ENCODE measurements at places on chromosomes 4 and X. TPM values are rescaled to one million over a fixed set of nuclear protein-coding genes. Genes with fewer than 3 reads are reported as not detected.

DNA sequence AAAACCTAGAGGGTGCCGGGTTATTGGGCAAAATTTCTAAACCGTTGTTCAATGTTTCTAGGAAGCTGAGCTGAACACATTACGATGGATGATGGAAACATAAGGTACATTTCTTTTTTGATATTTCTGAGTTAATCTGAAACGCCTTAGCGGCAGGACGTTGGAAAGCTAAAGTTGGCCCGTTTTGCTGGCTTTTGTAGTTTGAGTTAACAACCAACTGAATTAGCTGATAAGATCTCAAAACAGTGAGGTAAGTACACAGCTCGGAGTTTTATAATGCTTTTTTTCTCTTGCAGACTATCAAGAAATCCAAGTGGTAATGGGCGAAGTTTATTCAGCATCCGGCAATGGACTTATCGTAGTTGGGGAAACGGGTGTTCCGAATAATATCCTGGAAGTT, 73.5 kb downstream of the PRSS12 start:
- no peak for DNase-seq

DNA sequence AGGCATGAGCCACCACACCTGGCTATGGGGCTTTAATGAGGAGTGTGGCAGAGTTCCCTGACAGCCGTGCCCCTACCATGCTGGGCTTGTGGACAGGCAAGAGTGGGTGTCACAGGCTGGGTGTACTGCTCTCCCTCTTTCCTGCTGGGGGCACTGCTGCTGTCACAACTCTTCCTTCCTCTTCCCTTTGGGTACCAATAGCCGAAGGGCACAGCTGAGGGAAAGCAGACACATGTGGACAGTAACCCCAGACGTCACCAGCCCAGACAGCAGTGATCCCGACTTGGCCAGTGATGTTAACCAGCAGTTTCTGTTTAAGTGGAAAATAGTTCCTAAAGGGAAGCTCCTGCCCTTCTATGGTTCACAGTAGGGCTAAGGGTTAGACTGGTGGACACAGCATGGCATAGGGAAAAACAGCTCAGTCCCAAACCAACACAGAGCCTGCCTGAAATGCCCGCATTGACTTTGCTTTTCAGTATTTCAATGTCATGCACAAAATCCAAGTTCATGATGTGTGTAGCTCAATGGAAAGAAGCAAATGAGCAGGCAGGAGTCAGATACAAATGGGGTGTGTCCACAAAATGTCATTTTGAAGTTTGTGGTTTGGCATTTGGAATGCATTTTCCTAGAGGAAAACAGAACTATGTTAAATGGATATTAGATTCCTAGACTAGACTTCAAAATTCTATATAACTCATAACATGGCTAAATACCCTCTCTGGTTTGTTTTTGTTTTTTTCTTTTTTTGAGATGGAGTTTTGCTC, 24.9 kb upstream of the DDX3X start:
- no peak for DNase-seq

BEND2 gene
- not detected for total RNA-seq

PROM1 gene
- 23.0 TPM for total RNA-seq

NHS gene
- total RNA-seq, result 0.51 TPM
